ENCODE measurements at places on chromosomes 6 and 20.

- DNase-seq = no peak
These were observed 204.6 kb downstream of the MEI4 start for GRCh38 chr6:77857421-77857820.

DNA sequence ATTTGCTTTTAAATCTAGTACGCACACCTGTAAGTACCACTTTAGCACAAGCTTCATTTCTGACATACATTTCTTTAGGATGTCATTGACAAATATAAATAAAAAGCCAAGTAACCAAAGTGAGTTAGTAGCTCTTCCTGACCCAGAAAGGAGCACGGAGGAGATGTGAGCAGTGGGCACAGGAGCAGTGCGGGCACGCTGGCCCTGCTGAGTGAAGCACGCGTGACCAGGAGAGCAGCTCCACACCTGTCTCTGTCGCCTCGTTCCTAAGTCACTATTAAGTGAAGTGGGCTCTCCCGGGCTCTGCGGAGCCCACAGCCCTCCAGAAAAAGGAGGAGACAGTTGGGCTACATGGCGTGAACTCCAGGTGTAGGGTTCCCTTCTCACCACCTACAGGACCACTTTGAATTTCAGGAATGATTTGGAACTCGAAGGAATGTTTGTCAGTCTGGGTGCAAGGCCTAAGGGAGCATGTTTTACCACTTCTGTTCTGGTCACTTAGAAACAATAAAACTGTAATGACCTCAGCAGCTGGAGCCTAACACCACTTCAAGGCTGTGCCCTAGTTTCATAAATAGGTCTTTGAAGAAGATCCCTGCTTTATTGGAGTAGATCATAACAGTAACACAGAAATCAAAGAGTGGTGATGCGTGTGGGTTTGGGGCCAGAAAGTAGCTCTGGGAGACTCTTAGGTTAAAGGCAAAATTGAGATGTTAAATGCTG lies 95.9 kb downstream of the FAM120B start:
- DNase-seq = no peak

DNA sequence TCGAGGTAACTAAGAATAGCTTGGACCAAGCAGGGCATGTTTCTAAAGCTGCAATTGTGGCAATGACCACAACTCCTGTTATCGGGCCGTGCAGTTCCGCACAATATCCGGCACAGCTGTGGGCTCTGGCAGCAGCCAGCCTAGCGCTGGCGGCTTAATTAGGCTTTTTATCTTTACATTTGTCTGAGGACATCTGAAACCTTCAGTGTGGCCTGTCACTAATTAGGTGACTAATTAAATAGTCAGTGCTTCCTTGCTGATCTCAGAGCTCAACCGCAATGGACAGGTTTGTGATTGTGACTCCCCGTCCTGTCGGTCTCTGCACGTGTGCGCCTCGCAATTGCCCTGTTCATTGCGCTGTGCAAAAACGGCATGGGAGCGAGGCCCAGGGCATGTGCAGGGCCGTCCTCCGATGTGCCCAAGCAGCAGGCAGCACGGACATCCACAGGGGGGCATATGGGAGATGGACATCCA lies 134.8 kb upstream of the INSM1 start:
- DNase-seq = no peak

GRCh38 chr20:24194143-24194542 lies 205.6 kb upstream of the GGTLC1 start:
- DNase-seq = no peak

Measured in GM20000 (cell line).